ENCODE measurements at places on chromosomes 6 and 20. TPM values are rescaled to one million over a fixed set of nuclear protein-coding genes. Genes with fewer than 3 reads are reported as not detected.

The AKAP12 gene
- total RNA-seq: 0.30 TPM

The IP6K3 gene
- not detected for total RNA-seq

The TMEM217 gene
- total RNA-seq: 1.4 TPM

The CCDC167 gene
- total RNA-seq: 43.6 TPM

The RIMS4 gene
- total RNA-seq: not detected

The PREP gene
- 33.8 TPM for total RNA-seq

The SLC4A11 gene
- total RNA-seq: 0.52 TPM

DNA sequence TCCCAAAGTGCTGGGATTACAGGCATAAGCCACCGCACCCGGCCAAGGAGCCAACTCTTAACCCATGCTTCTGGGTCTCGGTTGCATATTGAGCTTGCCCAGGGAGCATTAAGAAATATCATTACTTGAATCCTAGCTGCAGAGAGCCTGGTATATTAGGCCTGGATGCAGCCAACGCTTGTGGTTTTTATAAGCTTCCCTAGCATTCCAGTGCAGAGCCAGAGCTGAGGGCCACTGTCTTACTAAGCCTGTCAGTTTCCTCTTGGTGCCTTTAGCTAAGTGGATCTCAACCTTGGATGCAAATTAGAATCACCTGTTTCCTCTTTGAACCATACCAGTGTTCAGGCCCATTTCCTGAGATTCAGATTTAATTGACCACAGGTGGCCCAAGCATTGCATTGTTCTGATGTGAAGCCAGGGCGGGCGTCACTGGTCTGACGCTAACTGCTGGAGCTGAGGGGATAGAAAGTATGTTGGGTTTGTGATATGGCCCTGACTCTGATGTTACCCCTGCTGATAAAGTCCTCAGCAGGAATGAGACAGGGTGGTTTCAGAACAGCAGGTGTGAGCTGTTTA, 76.3 kb downstream of the BTBD3 start:
- no peaks in the 10 kb centered on the region for H3K36me3 ChIP-seq
- H3K27ac ChIP-seq: no peak overlapping the region
- H3K27me3 ChIP-seq: no peaks in the 10 kb centered on the region
- H3K4me3 ChIP-seq: no peak overlapping the region

GRCh38 chr20:63977739-63978276, 1.6 kb downstream of the SAMD10 start:
- peaks cover 57% of the 10 kb centered on the region for H3K4me1 ChIP-seq
- peaks cover 17% of the 10 kb centered on the region for H3K36me3 ChIP-seq
- peak overlapping the region; percentile 57 for H3K4me3 ChIP-seq
- H3K27me3 ChIP-seq: no peaks in the 10 kb centered on the region

DNA sequence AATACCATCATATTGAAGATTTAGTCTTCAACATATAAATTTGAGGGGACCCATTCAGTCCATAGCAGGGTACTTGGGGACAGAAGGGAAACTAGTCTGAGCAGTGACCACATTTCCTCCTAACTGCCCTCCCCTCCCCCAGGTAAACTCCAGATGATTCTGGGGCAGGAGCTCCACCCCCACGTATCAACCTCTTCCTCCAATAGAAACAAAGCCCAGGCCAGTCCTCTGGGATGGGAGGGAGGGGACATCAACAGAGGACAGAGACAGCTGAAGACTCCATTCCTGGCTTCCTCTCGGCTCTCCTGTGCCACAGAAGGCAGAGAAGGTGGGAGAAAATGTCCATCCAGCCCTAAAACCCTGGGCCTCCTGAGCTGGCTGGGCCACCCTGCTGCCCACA, 85.0 kb upstream of the TOP1 start:
- H3K36me3 ChIP-seq: no peaks in the 10 kb centered on the region
- H3K4me3 ChIP-seq: no peak overlapping the region
- H3K27me3 ChIP-seq: no peaks in the 10 kb centered on the region
- H3K4me1 ChIP-seq: no peaks in the 10 kb centered on the region
- no peak for DNase-seq

- H3K4me1 ChIP-seq: peaks cover 12% of the 10 kb centered on the region
- no peaks in the 10 kb centered on the region for H3K36me3 ChIP-seq
- no peaks in the 10 kb centered on the region for H3K27me3 ChIP-seq
These were observed 60.1 kb upstream of the PRSS16 start for GRCh38 chr6:27187231-27188060.

DNA sequence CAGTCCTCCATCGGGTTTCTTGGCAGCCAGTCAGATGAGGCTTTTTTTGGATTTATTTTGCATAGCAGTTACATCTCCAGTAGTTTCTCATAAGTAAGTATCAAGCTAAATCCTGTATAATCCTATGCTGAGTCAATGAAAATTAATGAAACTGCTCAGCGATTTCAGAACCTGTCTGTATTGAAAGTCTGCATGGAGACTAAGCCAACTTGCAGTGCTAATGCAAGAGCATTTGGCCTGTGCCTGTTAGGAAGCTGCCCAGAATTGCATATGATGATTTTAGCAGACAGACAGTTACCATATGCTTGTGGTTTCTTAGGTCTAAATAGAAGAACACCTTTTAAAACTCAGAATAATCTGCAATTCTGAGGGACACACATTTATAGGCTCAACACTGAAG, 25.2 kb upstream of the LRRN4 start:
- H3K27ac ChIP-seq: no peak overlapping the region
- H3K27me3 ChIP-seq: peaks cover 3% of the 10 kb centered on the region
- H3K36me3 ChIP-seq: no peaks in the 10 kb centered on the region
- H3K4me3 ChIP-seq: no peak overlapping the region
- DNase-seq: no peak
- no peaks in the 10 kb centered on the region for H3K4me1 ChIP-seq

DNA sequence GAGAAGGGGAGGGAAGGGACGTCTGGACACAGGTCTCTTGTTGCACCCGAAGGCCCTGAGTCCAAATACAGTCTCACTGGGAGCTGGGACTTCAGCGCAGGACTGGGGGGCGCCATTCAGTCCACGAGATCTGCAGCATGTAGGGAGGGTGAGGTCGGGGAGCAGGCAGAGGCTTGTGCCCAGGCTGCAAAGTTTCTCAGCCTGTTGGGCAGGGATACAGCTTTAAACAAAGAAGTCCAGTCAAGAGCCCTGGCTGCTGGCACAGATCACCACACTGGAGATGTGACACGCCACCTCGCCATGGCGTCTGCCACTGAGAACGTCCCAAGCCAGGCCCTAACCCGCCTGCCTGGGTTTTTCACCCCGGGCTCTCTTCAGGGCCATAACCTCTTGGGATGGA, 256.6 kb downstream of the DLL1 start:
- DNase-seq: no peak
- no peak overlapping the region for H3K27ac ChIP-seq
- no peaks in the 10 kb centered on the region for H3K36me3 ChIP-seq
- no peaks in the 10 kb centered on the region for H3K27me3 ChIP-seq

GRCh38 chr6:29602564-29603361, 17.8 kb downstream of the OR2H2 start:
- no peaks in the 10 kb centered on the region for H3K27me3 ChIP-seq
- no peak for DNase-seq
- H3K4me1 ChIP-seq: no peaks in the 10 kb centered on the region
- H3K4me3 ChIP-seq: no peak overlapping the region

GRCh38 chr6:7976485-7977056, 66.0 kb upstream of the TXNDC5 start:
- H3K4me1 ChIP-seq: no peaks in the 10 kb centered on the region
- H3K27me3 ChIP-seq: peaks cover 5% of the 10 kb centered on the region
- no peaks in the 10 kb centered on the region for H3K36me3 ChIP-seq
- H3K4me3 ChIP-seq: no peak overlapping the region

DNA sequence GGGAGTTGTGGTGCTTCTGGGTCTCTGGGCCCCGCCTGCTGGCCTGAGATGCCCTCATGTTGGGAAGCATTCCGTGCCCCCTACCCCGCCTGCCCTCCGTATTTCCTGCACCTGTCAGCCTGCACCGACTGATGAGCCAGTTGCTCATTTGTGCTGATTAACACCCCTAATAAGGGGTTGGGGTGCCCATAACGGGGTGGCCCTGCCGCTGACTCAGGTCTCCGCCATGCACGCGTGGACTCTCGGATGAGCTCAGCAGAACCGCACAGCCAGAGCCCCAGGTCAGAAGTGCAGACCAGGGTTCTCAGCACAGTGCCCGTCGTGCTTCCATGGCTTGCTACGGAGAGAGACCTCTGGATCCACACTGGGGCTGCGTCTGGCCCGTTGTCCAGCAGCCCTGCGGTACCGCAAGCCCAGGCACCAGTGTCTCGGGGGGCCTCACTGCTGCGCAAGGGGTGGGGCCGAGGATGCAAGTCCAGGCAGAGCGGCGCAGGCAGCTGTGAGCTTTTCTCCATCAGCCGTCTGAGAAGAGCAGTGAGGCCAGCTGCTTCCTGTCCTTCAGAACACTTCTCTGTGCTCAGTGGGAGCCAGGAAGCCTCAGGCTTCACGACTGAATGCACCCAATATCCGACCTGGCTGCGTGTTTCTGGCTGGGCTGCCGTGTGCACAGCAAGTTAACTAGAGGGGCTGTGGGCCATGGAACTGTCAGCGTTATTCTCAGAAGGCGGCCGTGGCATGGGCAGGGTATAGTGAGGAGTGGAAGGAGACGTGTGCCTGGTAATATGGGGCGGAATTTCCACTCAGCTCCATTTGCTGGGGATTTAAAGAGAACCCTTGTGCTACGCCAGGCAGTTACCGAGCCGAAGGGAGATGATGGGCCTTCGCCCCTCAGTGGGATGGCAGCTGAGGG, 18.6 kb downstream of the MTG2 start:
- no peaks in the 10 kb centered on the region for H3K27me3 ChIP-seq
- no peak overlapping the region for H3K4me3 ChIP-seq
- peaks cover 44% of the 10 kb centered on the region for H3K36me3 ChIP-seq
- no peak for DNase-seq
- no peak overlapping the region for H3K27ac ChIP-seq

DNA sequence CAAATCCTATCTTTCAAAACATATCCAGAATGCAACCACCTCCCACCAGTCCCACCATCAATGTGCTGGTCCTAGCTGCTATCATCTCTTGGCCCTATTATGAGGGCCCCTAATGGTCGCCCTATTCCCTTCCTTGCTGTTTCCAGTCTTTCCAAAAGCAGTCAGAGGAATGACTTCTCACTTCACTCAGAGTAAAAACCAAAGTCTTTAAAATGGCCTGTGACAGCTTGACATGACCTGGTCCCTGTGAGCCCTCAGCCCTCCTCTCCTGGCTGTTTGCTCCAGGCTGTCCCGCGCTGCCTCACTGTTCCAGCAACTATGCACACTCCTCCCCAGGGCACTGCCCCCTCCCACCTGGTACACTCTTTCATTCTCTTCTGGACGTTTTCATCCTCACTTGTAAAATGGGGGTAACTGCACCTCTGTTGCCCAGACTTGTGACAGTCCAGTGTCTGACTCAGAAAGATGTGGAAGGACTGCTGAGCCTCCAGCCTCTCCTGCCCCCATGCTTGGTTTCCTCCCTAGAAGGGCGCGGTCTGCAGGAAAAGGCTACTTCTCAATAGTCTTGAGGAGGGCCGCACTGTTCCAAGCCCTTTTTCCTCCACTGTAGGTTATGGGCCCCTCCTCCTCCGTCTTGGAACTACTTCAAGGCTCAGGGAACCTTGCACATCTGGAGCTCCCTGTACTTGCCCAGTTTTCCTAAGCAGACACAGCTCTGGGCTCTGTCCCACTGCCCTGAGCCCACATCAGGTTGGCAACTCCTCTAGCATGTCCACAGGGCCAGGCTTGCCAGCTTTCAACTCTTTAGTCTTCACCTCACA, 64.7 kb downstream of the MYH7B start:
- no peak overlapping the region for H3K4me3 ChIP-seq
- no peaks in the 10 kb centered on the region for H3K27me3 ChIP-seq
- no peak overlapping the region for H3K27ac ChIP-seq

GRCh38 chr6:28892525-28892924, 31.3 kb downstream of the TRIM27 start:
- peaks cover 11% of the 10 kb centered on the region for H3K27me3 ChIP-seq
- no peak overlapping the region for H3K27ac ChIP-seq
- H3K36me3 ChIP-seq: no peaks in the 10 kb centered on the region

GRCh38 chr20:53773792-53774401, 180.3 kb upstream of the ZNF217 start:
- H3K27ac ChIP-seq: no peak overlapping the region
- H3K4me1 ChIP-seq: no peaks in the 10 kb centered on the region
- no peaks in the 10 kb centered on the region for H3K27me3 ChIP-seq
- no peak for DNase-seq
- H3K36me3 ChIP-seq: no peaks in the 10 kb centered on the region
- H3K4me3 ChIP-seq: no peak overlapping the region

- peak overlapping the region; percentile 73 for H3K4me3 ChIP-seq
- peak; percentile 50 for DNase-seq
- H3K4me1 ChIP-seq: peaks cover 57% of the 10 kb centered on the region
- H3K27ac ChIP-seq: no peak overlapping the region
These were observed 2.0 kb downstream of the FOXC1 start for GRCh38 chr6:1611572-1612298.

DNA sequence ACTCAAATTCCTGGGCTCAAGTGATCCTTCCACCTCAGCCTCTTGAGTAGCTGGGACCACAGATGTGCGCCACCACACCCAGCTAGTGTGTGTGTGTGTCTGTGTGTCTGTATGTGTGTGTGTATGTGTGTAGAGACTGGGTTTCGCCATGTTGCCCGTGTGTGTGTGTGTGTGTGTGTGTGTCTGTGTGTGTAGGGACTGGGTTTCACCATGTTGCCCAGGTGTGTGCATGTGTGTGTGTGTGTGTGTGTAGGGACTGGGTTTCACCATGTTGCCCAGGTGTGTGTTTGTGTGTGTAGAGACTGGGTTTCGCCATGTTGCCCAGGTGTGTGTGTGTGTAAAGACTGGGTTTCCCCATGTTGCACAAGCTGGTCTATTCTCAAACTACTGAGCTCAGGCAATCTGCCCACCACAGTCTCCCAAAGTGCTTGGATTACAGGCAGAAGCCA, 28.3 kb downstream of the CDK5RAP1 start:
- no peak for DNase-seq
- H3K27ac ChIP-seq: no peak overlapping the region
- H3K36me3 ChIP-seq: peaks cover 56% of the 10 kb centered on the region
- H3K4me3 ChIP-seq: no peak overlapping the region
- H3K4me1 ChIP-seq: no peaks in the 10 kb centered on the region
- H3K27me3 ChIP-seq: no peaks in the 10 kb centered on the region

GRCh38 chr20:16106191-16106849, 466.9 kb downstream of the KIF16B start:
- no peak for DNase-seq
- no peaks in the 10 kb centered on the region for H3K36me3 ChIP-seq
- no peaks in the 10 kb centered on the region for H3K4me1 ChIP-seq
- no peak overlapping the region for H3K4me3 ChIP-seq
- no peak overlapping the region for H3K27ac ChIP-seq
